ENCODE measurements at places on chromosomes 2 and 18.

GRCh38 chr2:38315707-38316333, 61.3 kb downstream of the ATL2 start:
- DNase-seq, result peak; percentile 60

DNA sequence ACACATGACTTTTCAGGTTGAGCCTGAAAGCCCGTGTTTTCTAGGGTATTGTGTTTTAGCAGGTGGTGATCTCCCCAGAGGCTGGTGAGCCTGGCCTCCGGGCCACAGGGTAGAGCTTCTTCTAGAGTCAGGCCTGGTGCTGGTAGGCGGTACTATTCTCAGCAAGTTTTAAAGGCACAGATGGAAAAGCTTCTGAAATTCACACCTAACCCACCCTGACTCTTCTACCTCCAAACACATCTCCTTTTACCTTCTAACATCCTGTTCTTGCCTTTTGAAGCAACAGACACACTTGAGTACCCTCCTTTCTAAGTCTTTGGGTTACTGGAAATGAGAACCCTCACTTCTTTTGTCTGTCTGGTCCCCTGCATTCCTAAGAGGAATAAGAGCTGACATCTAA, 191.1 kb downstream of the SETBP1 start:
- no peak for DNase-seq

- no peak for DNase-seq
These were observed 65.1 kb downstream of the MRPS9 start for GRCh38 chr2:105102963-105103421.

DNA sequence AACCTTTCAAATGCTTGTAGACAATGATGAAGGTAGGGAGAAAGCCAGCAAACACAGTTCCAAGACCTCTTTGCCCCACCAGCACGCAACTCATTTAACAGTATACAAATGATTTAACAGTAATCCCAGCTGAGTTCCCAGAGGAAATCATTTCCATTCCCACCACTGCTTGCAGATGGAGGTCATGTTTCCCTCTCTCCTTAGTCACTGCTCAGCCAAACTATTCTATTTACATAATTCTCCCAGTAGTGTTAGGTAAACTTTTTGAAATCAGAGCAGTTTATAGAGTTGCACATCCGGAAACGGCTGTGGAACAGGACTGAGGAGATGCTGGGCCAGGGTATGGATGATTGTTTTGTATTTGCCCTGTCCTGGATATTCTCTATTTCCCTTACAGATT, 328.5 kb downstream of the FIGN start:
- DNase-seq, result no peak

DNA sequence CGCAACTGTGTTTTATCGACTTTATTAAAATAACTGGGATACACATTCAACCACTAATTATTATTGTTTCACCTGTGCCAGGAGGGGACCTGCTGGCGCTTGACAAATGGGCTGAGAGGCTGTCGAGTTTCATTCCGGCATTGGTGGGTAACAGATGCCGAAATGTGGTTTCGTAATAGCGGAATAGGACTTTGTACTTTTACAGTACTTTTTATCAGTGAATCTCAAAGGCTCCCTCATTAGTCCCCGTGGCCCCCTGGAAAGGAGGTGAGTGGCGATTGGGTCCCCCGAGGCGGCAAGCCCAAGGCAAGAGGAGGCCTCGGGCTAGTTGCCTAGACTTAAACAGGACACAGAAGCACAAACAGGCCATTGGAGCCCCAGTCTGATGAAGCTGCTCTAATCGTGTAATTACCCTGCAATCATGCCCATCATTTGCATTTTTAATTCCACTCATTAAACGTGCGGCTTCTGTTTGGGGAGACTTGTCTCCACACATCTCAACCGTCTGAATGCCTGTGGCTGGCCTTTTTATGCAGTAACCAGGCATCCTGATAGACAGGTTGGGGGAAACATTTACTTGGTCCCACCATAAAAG, 193.2 kb downstream of the INO80D start:
- DNase-seq, result no peak

- no peak for DNase-seq
These were observed 89.9 kb downstream of the UBE2E3 start for GRCh38 chr2:181070119-181070835.

GRCh38 chr2:235990344-235990743, 177.8 kb downstream of the GBX2 start:
- no peak for DNase-seq

- DNase-seq, result no peak
These were observed 28.1 kb downstream of the RHOB start for GRCh38 chr2:20474757-20475566.

DNA sequence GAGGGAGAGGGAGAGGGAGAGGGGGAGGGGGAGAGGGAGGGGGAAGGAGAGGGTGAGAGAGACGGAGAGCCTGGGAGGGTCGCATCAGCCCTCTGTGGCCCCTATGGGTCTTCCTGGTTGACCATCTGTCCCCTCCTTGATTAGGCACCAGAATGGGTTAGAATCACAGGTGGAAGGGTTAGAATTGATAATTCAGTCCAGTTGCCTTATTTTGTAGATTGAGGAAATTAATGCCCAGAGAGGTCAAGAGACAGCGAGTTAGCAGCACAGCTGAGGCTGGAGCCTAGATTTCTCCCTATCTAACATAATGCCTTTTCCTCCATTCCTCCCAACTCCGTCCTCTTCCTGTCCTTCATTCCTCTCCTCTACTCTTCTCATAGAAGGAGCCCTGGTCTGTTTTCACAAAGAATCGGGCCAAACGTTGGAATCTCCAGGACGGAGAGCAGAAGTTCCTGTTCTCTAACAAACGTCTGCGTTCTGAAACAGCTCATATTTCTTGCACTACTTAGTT, 338 bp upstream of the THUMPD2 start:
- peak; percentile 31 for DNase-seq

DNA sequence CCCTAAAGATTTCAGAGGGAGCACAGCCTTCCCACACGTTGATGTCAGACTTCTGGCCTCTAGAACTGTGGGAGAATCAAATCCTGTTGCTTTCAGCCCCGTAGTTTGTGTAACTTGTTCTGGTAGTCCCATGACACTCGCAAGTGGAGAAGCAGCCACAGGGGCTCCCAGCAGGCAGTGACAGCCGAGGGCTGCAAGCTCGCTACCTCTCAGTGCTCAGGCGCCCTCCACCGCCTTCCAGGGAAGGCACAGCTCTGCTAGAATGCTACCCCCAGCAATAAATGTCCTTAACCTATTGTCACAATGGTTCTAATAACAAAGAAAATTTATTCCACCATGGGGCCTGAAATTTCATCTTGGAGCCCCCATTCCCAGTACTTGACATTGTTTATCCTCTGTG, 143.1 kb upstream of the ZNF236 start:
- no peak for DNase-seq

- no peak for DNase-seq
These were observed 25.2 kb downstream of the B3GNT2 start for GRCh38 chr2:62221141-62221540.

- DNase-seq, result no peak
These were observed 251.7 kb downstream of the NDUFA10 start for GRCh38 chr2:239773228-239774141.

DNA sequence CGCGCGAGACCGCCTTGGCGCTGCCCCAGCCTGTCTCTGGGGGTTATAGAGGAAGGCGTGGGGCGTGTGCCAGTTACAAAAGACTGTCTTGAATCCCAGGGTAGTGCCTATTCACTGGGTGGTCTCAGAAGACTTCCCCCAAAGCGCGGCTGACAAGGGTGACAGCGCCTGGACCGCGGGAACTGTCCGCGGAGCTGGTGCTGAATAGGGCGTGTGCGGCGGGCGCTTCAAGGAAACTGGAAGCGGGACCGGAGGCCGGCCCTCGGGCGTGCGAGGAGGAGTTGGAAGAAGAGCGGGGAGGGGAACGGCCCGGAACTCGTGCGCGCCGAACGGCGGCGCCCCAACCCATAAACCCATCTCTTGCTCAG, 2.3 kb downstream of the EGR4 start:
- no peak for DNase-seq

- DNase-seq, result no peak
These were observed 207.5 kb downstream of the SPP2 start for GRCh38 chr2:234257859-234258561.

- DNase-seq, result no peak
These were observed 344.4 kb downstream of the CLIP4 start for GRCh38 chr2:29459445-29460179.

DNA sequence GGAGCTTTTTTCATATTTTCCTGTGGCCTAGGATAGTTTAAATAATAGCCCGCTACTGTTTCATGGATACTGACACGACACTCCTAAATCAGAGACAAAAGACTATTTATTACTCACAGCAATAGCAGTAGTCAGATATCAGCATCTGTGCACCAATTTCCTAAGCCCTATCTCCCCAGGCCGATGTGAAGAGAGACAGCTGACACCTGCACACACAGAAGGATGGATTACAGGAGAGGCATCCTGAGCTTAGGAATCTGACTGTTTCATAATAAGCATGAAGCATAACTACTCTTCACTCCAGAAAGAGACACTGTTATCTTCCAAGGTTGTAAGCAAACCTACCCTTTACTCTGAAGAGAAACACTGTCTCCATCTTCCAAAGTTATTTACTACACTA, 105.4 kb downstream of the ATL2 start:
- DNase-seq, result no peak

GRCh38 chr2:197543206-197543605, 27.3 kb downstream of the MOB4 start:
- DNase-seq, result no peak

DNA sequence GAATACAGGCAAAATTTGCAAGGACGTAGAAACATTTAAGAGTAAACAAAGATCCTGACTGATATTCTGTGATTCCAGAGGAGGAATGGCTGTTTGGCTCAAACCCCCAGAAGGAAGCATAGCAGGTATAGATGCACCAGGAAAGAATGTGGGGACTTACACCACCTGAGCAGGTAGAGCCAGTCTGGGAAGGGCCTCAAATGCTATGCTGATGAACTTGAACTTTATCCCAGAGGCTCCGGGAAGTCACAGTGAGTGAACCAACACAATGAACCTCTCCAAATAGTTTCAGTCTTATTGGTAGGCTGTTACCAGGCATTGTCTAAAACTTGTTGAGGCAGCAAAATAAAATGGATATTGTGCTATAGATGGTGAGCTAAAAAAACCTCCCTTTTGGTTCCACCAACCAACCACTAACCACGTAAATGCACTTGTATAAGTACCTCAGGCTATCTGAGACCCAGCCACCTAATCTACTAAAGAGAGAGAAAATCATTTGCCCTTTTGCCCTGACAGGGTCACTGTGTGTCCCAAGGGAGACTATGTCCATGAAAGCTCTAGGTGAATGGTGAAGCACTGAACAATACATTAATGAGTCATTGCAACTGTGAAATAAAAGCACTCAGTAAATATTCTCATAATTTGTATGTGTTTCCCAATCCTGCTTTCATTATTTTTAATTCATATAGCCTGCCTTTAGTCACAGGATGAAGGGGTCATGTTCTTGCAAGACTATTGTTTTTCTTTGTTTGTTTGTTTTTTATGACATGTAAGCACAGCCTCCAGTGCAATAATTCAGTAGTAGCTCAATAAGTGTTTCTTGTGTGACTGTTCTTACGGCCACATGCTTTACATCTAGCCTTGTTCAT, 911.6 kb downstream of the EPHA4 start:
- no peak for DNase-seq

GRCh38 chr2:26772064-26773001, 8.2 kb downstream of the SLC35F6 start:
- DNase-seq, result peak; percentile 83

- DNase-seq, result no peak
These were observed 55.9 kb downstream of the PLA2R1 start for GRCh38 chr2:160006475-160006874.

GRCh38 chr2:10179422-10179821, 56.9 kb downstream of the RRM2 start:
- DNase-seq, result no peak

- peak; percentile 77 for DNase-seq
These were observed 39.0 kb upstream of the PPP4R1 start for GRCh38 chr18:9653390-9653789.

DNA sequence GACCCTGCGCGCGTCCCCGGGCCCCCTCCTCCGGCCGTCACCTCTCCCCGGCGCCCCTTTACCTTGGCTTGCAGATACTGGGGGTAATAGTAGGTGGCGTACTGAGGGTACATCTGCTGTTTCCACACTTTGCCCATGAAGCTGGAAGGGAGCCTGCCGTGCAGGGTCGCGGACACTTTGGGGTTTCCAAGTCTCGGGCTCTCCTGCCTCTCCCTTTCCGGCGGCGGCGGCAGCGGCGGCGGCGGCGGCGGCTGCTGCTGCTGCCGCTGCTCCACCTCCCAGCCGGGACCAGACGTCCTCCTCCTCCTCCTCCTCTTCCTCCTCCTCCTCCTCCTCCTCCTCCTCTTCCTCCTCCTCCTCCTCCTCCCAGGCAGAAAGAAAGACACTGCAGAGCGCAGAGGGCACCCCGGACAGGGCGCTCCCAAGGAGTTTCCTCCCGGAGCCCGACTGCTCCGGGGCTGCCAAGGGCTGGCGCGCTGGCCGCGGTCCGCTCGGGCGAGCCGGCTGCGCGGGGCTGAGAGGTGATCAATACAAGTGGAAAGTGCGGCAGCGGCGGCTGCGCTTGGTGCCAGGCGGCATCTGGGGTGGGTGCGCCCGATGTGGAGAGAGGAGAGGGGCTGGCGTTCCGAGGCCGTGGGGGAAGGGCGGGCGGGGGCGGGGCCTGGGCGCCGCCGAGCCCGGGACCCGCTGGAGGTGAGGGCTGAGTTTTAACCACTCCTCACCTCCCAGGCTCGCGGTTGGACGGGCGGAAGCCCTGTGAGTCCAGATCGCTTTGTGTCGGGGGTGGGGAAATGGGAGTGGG, at the start of gene RBMS1:
RBMS1 (minus strand) TSS at position 581 of the 802 bp plus-strand sequence; CDS start at position 137, 444 bp downstream.
- DNase-seq, result no peak

DNA sequence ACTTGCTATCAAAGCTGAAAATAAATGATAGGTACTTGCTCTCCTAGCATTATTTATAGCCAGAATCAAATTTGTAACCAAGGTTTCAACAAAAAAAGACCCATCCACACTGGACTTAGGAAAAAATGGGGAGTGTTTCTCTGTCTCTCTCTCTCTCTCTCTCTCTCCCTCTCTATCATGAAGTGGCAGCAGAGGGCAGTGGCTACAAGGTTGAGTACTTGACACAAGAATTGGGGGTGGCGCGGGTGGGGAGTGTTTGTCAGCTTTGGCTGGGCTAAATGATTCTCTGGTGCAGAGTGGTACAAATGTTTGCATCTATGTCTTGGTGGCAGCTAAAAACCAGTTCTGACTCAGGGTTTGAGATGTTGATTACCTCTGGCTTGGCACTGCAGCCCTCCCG, 85.0 kb downstream of the RBM43 start:
- DNase-seq, result no peak

- no peak for DNase-seq
These were observed 1.4 kb upstream of the PLEK start for GRCh38 chr2:68363721-68364120.

DNA sequence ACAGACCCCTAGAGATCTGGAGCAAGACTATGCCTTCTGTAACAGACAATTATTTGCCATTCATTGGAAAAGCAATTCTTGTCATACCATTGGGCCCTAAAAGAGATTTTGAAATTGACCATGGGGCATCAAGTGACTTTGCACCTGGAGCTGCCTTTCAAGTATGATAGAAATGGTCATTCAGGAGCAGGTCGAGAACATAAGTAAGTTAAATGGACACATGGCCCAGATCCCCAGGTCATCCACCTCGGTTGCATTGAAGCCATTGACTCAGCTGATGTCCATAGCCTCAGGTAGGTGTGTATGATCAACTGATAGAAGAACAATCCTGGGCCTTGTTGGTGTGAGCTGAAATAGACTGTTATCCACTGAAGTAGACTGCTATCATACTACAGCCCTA, 19.3 kb downstream of the CHCHD5 start:
- no peak for DNase-seq

GRCh38 chr2:16218625-16219024, 278.3 kb downstream of the MYCN start:
- no peak for DNase-seq

Data from midbrain (tissue), 1 donor.